Stimulated activated CD8-positive, alpha-beta memory T cell treated with anti-CD3 and anti-CD28 coated beads, Interleukin-4, amount 100 ng/mL, for 1 hour (primary cell): ENCODE measurements at places on chromosomes 3 and 15.

GRCh38 chr15:98719137-98719740 lies 70.9 kb downstream of the IGF1R start:
- no peak for DNase-seq

- DNase-seq: no peak
These were observed 58.9 kb upstream of the EPHA6 start for GRCh38 chr3:96755519-96755918.

DNA sequence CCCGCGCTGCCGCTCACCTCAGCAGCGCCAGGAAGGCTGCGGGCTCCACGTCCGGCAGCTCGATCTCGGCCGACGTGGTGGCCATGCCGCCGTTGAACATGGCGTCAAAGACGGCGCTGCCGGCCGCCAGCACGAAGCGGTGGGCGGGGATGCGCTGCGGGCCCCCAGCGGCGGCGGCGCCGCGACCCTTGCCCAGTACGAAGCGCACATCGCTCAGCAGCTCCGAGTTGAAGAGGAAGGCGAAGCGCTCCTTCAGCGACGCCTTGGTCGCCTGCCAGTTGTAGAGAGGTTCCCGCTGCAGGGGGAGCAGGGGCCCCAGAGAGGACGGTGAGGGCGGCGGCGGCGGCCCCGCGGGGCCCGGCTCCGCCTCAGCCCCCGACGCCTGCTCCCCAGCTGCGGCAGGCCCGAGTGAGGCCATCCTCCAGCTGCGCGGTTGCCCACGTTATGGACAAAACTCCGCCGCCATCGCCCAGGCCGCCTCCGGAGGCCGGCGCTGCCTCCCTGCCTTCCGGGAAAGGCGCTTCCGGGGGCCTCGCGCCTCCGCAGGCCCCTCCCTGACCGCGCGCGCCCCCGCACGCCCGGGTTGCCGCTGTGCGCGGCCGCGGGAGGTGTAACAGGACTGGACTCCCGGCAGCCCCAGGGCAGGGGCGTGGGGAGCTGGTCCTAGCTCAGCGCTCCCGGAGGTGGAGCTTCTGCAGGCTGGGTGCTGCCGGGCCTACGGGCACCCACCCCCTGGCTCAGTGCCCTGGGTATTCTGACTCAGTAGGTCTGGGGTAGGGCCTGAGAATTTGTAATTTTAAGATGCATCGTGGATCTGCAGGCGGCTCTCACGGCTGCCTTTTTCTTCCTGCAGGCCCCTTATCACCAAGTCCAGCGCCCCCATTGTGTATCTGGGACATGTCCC lies at the start of gene BTBD1:
TSS of gene BTBD1 (minus strand) at position 519 of the 904 bp plus-strand sequence. CDS start at position 418, 101 bp downstream.
- peak; percentile 46 for DNase-seq

- no peak for DNase-seq
These were observed 259.2 kb upstream of the CCDC54 start for GRCh38 chr3:107117922-107118536.

DNA sequence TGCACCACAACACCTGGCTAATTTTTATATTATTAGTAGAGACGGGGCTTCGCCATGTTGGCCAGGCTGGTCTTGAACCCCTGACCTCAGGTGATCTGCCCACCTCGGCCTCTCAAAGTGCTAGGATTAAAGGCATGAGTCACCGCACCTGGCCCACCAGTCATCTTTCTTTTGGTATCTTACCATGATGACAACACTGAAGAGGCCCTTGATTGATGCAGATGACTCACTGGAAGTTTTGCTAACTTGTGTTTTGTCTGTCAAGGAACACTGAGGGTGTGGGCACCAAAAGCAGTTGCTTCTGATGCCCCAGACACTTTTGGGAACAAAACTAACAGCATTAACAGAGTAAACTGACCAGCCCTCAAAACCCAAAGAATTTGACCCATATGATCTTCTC lies 88.3 kb downstream of the MYO5A start:
- no peak for DNase-seq
